ENCODE measurements at places on chromosomes 7 and 10.

- no peak for DNase-seq
These were observed 21.0 kb downstream of the XRCC2 start for GRCh38 chr7:152654971-152655370.

DNA sequence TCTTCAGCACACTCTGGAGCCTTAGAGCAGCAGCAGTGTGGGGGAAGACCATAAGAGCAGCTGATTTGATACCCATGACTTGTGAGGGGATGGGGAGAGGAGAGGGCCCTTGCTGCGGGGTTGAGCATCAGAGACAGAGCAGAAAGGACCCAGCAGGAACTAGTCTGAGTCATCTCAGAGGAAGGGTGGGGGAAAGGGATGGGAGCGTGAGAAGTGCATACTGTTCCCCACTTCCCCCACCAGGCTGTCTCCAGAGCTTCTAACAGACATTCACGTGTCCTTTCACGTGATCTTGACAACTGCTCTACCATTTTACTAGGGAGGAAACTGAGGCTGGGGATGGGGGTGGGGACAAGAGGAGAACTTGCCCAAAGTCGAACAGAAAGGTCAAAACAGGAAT lies 38.7 kb downstream of the FAM241B start:
- DNase-seq, result no peak

DNA sequence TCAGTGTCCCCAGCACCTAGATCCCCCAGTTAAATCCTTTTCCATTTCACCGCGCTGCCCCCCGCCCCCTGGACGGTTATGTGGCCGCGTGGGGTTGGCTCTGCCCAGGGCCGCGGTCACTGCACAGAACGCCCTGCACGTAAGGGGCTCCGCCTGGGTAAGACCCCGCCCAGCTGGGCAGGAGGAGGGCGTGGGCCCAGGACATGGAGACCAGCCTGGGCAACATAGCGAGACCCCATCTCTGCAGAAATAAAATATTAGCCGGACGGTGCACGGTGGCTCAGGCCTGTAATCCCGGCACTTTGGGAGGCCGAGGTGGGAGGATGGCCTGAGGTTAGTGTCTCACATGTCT lies 650 bp upstream of the ZFAND2A start:
- DNase-seq, result no peak

- DNase-seq, result peak; percentile 53
These were observed 104.6 kb upstream of the PPIF start for GRCh38 chr10:79242620-79243152.

- DNase-seq, result peak; percentile 22
These were observed 169.7 kb downstream of the NRF1 start for GRCh38 chr7:129780974-129781927.

DNA sequence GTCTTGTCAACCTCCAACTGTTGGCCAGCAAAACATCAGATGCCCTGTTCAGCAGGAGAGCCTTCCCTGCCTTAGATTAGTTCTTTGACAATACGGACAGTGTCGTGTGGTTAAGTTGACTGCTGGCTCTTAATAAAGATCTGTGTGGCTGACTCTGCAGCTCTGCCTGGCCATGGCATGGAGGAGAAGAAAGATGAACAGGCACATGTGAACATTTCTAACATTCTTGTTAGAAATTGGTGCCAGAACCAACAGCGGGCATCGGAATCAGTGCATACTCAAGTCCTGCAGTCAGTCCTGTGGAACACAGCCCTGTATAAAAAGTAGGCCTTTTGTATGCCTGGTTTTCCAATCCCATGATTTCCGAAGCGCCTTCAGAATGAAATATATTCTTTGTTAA lies 455.6 kb downstream of the POM121L12 start:
- DNase-seq, result no peak

DNA sequence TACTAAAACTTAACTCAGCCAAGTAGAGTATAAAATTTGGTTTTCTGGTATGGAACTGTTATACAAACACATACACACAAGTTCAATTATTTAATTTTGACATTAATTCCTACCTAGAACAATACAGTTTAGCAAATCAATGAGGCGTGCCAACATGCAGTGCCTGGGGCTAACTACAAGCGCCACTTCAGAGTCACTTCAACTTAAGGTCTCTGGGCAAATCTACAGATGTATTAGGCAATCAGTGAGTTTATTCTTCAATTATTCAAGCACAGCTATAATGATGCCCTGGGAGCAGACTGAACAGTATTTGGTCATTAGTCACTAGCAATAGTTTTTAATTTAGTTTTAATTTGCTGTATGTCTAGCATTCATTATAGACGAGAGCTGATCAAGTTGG lies 51.6 kb downstream of the HIBADH start:
- no peak for DNase-seq

DNA sequence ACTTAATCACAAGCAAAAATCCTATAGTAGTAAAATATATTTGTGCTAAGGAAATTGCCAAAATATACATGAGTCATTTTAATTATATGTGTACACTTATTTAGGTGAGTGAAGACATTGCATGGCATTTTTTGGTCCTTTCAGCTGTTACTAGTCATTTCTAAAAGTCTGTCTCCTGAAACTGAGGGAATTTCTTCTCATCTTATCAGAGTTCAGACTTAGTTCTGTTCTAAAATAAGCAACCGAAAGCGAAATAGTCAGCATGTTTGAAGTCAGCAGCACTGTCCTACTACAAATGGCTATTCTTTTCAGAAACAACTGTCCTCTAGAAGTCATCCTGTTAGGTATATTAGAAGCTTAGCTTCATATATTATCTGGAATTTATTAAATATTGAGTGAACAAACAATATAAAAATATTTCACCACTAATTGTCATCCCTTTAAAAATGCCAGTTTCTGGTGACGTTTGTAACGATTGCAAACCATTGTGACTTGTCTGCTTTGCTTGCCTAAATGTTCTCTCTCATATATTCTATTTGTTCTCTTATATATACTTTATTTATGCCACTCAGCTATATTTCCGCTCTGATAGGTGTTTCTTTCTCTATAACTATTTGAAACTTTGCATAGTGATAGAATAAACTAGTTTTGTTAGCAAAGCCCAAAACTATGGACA lies 227.4 kb upstream of the KAT6B start:
- DNase-seq, result no peak

DNA sequence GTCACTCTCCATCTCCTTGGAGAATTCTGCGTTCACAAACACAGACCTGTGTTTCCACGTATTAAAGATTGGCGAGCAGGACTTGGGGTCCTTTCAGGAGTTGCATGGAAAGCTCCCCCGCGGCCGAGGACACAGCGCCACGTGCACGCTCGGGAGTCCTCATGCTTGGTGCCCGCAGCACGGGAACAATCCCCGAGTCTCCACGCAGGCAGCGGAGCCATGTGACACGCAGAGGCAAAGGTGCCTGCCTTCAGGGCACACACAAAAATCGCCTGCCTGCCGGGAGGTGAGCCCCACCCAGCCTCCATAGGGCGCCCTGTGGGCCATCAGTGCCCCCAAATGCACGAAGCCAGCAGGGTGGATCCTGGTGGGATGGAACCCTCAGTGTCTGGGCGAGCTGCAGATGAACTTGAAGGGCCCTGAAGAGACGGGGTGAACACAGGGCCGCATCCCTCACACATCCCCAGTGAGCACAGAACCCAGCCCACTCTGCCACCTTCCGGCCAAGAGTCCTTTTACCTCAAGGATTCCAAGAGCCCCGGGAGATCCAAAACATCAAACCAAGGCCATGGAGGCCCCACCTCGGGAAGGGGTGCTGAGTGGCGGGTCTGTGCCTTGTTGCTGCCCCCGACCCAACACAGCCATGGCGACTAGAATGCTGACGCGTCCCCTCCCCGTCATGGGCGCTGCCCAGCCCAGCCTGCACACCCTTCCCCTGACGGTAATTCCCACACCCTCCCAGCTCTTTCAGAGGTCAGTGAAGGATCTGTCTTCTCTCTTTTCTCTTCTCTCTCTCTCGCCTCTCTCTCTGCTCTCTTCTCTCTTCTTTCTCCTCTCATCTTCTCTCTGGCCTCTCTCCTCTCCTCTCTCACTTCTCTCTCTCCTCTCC lies 55.9 kb downstream of the CFAP46 start:
- no peak for DNase-seq

GRCh38 chr7:156604311-156604710 lies 36.3 kb upstream of the RNF32 start:
- DNase-seq, result no peak

DNA sequence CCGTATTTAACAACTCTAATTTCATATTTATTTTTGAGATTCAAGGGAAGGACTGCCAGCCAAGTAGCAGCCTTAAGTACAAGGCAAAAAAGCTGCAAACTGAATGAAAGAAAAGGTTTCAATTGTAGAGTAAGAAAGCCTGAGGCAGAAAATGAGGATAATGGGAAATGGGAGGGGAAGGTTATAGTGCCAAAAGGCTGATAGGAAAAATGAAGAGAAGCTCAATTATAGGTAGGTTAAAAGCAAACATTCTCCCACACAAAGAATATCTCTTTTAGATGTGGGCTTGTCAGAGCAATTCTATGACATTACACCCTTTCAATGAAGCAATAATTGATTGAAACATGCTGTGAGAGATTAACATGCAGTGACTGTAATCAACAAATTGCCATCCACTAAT lies 175.3 kb downstream of the RAPGEF5 start:
- DNase-seq, result no peak

DNA sequence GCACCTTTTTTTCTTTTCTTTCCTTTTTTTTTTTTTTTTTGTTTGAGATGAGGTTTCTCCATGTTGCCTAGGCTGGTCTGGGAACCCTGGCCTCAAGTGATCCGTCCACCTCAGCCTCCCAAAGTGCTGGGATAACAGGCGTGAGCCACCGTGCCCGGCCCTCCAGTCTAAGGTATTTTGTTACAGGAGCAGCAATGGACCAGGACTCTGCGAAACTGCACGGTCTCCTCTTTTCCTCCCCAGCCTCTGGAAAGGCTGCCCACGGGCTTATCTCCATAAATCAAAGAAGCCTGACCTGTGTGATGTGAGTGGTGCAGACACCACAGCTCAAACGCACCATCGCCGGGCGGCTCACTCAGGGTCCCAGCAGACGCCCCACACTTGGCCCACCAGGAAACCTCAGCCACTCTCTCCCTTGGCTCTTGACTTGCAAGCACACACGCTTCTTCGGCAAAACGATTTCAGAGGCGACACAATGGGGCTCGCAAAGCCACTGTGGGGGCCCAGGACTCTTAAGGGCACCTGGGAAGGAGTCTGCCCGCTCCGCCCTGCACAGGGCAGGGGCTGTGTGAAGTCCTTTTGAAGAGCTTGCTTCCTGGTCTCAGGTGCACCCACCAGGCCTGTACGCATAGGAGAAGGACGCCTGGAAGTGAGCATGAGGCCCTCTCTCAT lies 20.6 kb downstream of the WDR86 start:
- no peak for DNase-seq

DNA sequence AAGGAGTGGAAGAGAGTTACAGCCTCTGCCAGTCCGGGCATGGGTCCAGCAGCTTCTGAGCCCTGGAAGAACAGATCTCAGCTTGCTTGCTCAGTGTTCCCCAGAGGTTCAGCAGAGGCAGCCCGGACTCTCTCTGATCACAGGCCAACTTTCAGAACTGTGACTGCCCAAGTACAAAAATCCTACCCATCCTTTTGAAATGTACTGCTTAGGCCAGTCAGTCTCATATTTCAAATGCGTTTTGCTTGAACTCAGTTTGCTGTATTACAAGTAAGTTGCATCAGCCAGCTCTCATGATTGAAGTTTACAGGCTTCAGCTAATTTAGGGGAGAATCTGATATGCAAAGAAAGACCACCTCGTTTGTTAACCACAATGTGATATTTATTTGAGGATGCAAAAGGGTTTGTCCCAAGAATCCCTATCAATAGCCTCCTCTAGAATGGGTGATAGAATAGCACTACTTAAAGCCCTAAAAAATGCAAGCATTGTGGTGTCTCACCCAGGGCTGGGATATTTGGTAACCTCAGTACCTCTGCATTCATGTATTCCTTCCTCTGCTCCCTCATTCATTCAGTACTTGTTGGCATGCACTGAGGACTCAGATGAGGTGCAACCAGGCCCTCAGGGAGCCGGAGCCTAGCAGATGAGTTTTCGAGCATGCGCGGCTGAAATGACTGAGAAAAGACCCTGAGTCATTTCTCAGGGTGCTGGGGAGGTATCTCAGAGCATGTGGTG lies 7.0 kb downstream of the AIMP2 start:
- DNase-seq, result no peak

GRCh38 chr7:90709501-90710465 lies 113.7 kb downstream of the CDK14 start:
- no peak for DNase-seq

DNA sequence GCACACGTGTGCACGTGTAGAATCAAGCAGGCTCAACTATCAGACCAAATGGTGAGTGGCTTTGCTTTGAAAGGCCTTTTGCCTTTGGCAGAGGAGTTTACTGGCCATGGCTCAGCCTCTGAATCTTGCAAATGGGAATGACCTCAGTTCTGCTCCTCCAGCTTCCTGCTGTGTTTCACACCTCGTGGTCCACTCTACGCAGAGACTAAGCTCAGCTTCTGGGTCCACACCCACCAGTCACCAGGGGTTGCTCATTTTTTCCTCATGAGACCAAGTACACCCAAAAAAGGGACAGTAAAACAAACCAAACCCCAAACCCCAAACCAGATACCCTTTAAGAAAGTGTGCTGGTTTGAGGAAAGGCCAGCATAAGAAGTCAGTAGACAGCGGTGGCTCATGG lies 236.4 kb downstream of the DNAJB6 start:
- DNase-seq, result no peak
